RCC 7860 (cell line): ENCODE measurements at places on chromosomes 13 and 19.

- DNase-seq, result no peak
These were observed 59.5 kb downstream of the FGF9 start for GRCh38 chr13:21730186-21730880.

GRCh38 chr13:74978591-74978990, 503.4 kb downstream of the TBC1D4 start:
- DNase-seq, result peak; percentile 70

- DNase-seq, result no peak
These were observed 7.4 kb downstream of the SYT3 start for GRCh38 chr19:50632151-50632835.

DNA sequence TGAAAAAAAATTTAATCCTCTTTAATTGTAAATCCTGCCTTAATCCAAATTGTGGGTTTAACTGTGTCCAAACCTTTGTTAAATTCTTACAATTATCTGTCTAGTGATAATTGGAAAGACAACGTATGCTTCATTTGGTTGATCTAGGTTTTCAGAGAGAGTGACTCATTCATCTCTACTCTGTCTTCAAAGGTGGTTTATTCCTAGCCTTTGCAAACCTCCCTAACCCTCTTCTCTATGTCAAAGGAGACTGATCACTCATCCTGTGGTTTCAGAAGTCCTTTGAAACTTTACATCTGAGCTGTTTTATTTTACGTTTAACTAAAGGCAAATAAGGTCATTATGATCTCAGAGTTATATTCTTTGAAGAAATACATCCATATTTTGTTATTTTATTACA, 8.8 kb upstream of the OXGR1 start:
- peak; percentile 5 for DNase-seq

DNA sequence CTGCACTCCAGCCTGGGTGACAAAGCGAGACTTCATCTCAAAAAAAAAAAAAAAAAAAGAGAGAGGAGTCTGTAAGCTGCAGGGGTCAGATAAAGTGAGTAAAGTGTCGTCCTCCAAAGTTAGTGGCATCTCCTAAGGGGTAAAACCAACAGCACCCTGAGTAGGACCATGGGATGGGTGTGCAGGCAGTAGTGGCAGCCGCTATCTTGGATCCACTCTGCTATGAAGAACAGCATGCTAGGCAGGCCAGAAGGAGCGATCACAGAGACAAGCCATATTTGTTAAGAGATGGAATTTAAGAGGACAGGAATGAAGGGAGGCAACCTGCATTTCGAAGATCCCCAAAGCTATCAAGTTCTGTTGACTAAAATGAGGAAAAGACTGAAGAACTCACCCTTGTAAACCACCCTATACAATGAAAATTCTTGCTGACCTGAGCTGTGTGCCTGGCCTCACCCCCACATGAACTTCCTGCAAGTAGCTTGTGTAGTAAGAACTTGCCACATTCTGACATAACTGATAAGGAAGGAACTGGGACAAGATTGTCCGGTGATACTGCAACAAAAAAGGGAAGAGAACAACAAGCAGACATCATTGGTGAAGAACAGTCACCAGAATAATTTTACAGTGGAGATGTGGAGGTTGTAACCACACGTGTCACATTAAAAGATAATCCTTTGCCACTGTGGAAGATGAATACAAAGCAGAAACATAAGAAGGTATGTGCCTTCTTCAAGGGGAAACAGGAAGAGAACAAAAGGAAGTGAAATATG, 16.2 kb downstream of the DPY19L3 start:
- no peak for DNase-seq
